ENCODE measurements at places on chromosomes 1 and 21. TPM values are rescaled to one million over a fixed set of nuclear protein-coding genes. Genes with fewer than 3 reads are reported as not detected.

Gene CELF3
- polyA plus RNA-seq = 1.2 TPM

- DNase-seq = no peak
Measured at GRCh38 chr21:36422279-36423098, 37.3 kb downstream of the CHAF1B start.

- no peak for DNase-seq
Measured at GRCh38 chr1:205523891-205524793, 19.7 kb downstream of the CDK18 start.

Gene OR10Z1
- 0.13 TPM for polyA plus RNA-seq

Gene LAMB3
- 0.70 TPM for polyA plus RNA-seq

- DNase-seq = no peak
Measured at GRCh38 chr1:204102739-204103430, 30.0 kb downstream of the SOX13 start.

DNA sequence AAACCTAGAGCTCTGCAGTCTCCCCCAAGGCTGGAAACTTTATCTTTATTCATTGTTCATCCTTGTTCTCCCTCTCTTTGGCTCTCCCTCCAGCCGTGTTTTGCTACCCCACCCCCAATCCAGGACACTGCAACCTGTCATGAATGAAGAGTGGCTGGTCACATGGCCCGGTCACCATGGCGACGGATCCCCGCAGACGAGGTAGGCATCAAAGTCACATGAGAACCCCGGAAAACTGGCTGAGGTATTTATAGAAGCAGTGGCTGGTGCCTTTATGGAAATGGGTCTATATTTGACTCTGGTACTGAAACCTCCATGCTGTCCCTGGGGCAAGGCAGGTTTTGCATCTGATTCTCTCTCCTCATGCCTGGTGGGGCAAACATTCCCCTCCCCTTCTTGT lies 13.4 kb upstream of the SLC6A17 start:
- DNase-seq = no peak

DNA sequence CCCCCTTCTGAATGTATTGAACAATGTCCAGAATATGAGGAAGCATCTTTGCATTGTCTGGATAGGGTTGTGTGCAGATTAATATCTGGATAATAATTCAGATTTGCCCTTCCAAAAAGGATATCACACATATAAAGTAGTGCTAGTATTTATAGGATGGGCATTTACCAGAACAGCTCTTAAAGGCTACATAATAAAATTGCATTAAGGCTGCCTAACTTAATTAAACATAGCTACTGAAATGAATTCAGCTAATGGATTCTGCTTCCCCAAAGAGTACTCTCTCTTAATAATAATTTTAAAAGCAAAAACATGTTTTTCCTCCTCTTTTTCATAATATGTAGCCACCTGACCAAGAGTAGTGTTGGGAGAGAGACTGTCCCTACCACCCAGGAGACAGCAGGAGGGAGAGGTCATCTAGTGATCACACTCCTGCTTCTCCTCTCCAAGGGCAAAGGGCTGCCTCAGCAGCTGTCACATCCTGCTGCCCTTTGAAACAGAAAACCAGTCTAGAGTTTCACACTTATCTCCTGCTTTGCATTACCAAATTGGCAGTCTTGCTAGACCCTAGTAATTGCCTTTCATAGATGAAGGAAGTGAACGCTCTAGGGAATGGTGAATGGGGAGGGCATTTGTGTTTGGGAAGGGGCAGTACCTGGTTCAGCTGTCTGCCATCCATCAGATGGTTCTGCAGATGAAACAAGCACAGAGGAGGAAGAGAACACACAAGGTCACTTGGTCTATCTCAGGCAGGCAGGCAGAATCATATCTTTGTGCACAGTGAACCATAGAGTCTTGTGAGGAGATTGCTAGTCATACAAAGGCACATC lies 29.3 kb upstream of the DDAH1 start:
- DNase-seq = no peak

DNA sequence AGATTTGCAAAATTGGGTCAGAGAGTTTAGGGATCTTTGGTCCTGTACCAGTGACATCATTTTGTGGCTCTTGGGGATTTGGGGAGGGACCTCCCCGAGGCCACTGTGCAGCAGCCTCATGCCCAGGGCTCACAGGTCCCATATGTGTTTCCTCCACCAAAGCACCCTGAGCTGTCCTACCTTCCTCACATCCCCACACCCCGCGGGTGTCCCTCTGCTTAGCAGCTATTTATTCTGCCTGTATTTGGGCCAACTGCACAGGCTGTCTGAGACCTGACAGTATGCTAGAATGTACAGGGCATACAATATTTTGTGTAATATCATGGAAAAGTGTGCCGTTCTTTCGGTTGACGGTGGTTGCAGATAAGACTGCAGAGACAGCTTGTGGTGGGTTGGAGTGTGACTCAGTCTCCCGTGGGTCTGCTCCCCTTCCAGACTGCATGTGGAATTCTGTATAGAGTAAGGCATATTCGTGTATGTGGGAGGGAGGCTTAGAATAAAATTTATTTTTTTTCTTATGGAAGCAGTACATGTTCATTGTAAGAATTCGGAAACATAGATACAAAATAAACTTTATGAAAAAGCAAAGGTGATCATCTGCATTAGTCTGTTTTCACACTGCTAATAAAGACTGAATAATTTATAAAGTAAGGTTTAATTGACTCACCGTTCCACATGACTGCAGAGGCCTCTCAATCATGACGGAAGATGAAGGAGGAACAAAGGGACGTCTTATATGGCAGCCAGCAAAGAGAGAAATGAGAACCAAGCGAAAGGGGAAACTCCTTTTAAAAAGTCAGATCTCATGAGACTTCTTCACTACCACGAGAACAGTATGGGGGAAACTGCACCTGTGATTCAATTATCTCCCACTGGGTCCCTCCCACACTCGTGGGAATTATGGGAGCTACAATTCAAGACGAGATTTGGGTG lies 84.4 kb downstream of the ADARB1 start:
- no peak for DNase-seq

DNA sequence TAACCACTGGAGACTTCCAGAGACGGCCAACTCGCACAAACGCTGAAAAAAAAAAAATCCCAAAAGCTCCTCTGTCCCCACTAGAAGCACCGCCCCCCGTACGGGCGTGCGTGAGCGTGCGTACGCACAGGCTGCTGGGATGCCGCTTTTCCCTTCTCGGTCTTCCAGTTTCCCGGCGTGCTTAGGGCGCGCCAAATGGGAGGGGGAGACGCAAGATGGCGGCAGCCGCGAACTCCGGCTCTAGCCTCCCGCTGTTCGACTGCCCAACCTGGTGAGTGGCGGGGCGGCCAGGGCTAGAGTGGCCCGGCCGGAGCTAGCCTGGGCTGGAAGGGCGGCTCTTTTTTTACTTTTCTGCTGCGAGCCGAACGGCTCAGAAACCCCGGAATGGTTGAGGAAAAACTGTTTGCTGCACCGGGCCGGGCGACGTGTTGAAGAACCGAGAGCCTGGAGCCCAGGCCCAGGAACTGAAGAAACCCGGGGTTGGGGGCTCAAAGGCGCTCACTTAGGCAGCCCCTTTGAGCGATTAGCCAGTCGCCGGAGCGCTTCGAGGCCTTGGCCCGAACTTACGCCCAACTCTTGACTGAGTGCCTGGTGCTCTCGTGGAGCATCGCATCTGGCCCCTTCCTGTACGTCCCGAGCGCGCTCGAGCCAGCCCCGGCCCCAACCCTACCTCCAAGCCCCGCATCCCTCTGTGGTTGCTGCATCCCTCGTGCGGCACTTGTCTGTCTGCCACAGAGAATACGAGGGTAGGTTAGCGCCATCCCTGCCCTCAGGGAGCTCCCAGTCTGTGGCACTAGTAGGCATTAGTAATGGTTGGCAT lies at the start of gene PPP1R8:
Gene PPP1R8, plus strand, starts transcription at position 162 of the 820 bp plus-strand sequence. Its CDS starts 54 bp downstream, at position 216.
- peak; percentile 95 for DNase-seq

- DNase-seq = no peak
Measured at GRCh38 chr1:19087737-19088594, 122.1 kb downstream of the UBR4 start.

DNA sequence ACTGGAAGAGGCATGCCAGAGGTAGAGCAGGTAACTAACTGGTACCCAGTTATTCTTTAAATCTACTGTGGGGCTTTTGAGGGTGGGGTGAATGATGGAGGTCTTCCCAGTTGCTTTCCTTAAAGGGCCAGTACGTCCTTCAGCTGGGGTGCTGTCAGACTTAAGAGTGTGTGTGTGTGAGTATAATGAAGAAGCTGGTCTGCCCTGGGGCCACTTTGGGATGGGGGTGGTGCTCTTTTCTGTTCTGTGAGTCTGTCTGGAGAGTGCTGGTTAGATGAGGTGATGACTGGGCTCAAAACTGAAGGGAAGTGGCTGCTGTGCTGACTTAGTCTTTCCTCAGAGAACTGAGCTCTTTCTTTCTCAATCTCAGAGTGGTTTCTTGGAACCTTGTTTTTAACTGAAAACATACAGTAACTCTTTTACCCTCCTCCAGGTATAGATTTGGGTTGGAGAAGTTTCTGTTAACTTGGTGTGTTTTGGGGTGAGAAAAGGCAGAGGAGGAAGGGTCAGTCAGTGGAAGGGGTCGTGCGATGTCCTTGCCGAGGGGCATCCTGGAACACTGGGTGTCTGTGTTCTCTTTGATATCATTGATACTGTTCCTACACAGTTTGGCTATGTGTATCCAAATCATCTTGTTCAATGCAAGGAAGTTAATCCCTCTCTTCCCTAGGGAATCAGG lies 746 bp downstream of the MACF1 start:
- no peak for DNase-seq

DNA sequence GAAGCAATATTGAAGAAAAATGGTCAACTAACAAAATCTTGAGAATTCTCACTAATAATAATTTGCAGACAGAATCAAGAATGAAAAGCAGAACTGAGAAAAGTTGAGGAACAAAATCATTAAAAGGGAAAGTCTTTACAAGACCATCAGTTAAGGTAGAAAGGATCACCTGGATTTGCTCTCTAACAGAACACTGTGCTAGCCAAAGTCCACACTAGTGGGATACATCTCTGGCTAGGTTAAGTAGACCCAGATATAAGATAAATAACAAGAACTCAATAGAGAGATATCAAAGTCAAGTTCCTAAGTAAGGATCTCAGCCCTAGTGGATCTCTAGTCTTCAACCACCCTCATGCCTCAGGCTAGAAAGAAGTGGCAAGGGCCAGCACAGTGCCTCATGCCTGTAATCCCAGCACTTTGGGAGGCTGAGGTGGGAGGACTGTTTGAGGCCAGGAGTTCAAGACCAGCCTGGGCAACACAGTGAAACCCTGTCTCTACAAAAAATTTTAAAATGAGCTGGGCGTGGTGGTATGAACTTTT lies 19.6 kb downstream of the IPP start:
- DNase-seq = no peak

Gene AIRE
- not detected for polyA plus RNA-seq

Gene CR1L
- 0.52 TPM for polyA plus RNA-seq
